ENCODE measurements at places on chromosomes 3 and 15.

DNA sequence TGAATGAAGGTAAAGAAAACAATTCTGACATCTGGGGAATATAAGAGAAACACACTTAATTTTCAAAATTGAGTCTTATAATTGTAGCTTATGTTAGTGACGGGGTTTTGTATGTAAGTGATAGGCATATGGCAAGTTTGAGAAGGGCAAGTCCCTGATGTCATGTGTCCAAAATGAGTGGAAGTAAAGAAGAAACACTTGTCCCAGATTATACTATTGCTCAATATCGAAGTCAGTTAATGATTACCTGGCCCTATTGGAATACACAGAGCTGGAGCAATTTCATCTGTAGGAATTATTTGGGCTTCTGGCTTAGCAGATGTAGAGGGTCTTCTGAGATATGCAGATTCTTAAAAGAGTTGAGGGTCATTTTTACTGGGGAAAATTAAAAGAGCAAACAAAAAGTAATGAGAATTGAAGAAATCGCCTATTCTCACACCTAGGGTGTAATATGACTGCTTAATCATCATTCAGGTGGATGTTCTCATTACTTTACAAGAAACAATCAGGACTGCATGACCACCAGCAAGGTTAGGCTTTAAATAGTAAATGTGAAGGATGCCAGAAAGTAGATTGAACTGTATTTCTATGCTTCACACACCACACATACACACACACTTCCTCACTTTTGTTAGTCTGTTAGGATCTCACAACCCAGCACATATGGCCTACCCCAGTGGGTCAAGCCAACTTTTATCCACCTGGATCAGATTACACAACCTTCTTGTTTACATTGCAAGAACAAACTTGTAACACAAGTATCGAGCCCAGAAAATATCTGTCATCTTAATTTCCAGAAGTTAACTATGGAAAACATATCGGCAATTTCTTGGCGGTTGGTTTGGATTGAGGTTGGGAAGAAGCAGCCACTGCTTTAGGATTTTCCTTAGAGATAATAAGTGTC, 183.3 kb upstream of the LRRC3B start:
- no peak for DNase-seq

DNA sequence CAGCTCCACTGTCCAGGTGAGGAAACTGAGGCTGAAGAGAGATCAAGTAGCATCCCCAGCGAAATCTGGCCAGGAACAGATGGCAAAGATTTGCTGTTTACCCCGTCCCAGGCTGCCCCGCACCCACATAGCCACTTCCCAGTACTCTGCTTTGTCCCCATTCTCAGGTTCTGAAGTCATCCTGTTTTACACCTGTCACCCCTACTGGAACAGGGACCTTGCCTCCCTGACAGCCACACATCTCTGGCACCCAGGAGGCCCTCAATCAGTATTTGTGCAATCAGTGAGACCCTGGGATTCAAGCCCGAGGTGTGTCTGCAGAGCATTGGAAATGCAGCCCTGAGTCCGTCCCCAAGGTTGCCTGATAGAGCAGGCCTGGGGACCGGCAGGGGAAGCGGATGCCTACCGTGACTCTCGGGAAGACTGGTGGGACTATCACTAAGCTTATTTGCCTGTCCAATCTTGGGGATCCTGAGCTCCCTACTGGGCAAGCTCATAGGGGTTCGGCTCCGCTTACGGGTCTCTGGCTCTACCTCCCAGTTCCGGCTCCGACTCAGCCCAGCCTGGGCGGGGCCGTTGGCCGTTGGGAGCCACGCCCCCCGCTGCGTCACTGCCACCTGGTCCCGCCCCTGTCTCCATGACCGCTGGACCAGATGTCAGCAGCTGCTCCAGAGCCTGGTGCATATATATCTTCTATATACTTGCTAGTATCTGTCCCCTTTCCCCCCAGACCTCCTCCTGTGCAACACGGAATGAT, 17.5 kb upstream of the FANCD2 start:
- DNase-seq: peak; percentile 61

- DNase-seq: no peak
These were observed 11.1 kb downstream of the GRM2 start for GRCh38 chr3:51717947-51718346.

- no peak for DNase-seq
These were observed 41.1 kb downstream of the FNDC3B start for GRCh38 chr3:172080503-172080902.

DNA sequence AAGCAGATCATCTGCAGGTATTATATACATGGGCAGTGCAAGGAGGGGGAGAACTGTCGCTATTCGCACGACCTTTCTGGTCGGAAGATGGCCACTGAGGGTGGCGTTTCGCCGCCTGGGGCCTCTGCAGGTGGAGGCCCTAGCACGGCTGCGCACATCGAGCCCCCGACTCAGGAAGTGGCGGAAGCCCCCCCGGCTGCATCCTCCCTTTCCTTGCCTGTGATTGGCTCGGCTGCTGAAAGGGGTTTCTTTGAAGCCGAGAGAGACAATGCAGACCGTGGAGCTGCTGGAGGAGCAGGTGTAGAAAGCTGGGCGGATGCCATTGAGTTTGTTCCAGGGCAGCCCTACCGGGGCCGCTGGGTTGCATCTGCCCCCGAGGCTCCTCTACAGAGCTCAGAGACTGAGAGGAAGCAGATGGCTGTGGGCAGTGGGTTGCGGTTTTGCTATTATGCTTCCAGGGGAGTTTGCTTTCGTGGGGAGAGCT, 639 bp downstream of the MKRN3 start:
- DNase-seq: no peak

- no peak for DNase-seq
These were observed 188.5 kb downstream of the ALCAM start for GRCh38 chr3:105555206-105555605.

DNA sequence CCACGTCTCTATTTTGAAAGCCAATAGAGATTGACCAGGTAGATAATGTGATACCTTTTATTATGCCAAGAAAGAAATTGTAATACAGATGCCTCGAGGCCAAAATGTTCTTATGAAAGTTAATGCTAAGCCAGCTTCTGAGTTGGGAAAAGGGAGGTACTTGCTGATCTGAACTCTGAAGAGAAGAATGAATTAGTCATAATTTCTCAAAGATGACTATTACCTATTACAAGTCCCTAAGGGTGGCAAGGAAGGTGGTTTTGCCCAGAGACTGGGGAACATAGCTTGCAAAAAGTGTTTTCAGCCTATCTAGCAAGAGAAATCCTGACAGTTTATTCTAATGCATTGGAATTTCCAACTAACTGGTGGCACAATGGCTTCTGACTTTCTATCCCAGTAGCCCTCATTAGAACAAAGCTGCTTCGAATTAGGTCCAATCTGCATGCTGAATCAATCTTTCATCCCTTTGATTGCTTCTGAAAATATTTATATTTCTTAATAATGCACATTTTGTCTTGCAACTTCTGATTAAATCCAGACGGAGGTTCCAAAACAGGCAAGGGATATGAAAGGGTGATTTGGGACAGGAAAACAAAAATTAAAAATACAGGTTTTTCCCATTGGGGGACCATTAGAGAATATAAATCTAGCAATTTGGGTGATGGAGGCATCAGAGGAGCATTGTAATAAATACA, 17.7 kb upstream of the NR2F2 start:
- DNase-seq: no peak

- no peak for DNase-seq
These were observed 157.9 kb downstream of the FOXP1 start for GRCh38 chr3:71425491-71426071.

- no peak for DNase-seq
These were observed 17.4 kb downstream of the PARP14 start for GRCh38 chr3:122697952-122698620.

- no peak for DNase-seq
These were observed 270.3 kb downstream of the RYR3 start for GRCh38 chr15:33581032-33581431.

- no peak for DNase-seq
These were observed 180.8 kb downstream of the UNC13C start for GRCh38 chr15:54159012-54159411.

DNA sequence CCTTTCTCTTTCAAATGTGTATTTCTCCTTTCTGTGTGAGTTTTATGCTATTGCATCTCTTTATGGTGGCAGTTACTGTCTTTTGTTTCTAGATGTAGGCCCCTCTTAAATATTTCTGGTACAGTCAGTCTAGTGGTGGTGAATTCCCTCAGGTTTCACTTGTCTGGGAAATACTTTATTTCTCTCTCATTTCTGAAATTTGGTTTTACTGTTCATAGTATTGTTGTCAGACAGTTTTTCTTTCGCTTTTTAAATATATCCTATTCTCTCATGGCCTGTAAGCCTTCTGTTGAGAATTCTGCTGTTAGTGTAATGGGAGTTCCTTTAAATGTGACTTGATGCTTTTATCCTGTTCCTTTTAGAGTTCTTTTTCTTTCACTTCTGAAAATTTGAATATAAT, 874.0 kb downstream of the PLOD2 start:
- no peak for DNase-seq

Data from activated naive CD8-positive, alpha-beta T cell treated with anti-CD3 and anti-CD28 coated beads, Interleukin-2, amount 50 U/mL, for 16 hours (primary cell).